HFFc6 (cell line): ENCODE measurements at places on chromosomes 12 and 14. TPM values are rescaled to one million over a fixed set of nuclear protein-coding genes. Genes with fewer than 3 reads are reported as not detected.

- H3K36me3 ChIP-seq = no peaks in the 10 kb centered on the region; the same call in 1 of the 2 replicates
- H3K27me3 ChIP-seq = no peaks in the 10 kb centered on the region
- DNase-seq = peak; percentile 78
Observed at GRCh38 chr14:55005071-55005470, 21.8 kb downstream of the WDHD1 start.

GRCh38 chr14:82055515-82056115 lies 522.0 kb upstream of the SEL1L start:
- no peak overlapping the region for H3K27ac ChIP-seq
- H3K36me3 ChIP-seq = no peaks in the 10 kb centered on the region
- DNase-seq = no peak
- H3K27me3 ChIP-seq = peaks cover 1% of the 10 kb centered on the region; the same call in 1 of the 2 replicates
- H3K4me1 ChIP-seq = no peaks in the 10 kb centered on the region
- no peak overlapping the region for H3K4me3 ChIP-seq

- H3K4me3 ChIP-seq = no peak overlapping the region
- H3K4me1 ChIP-seq = no peaks in the 10 kb centered on the region
- H3K27ac ChIP-seq = no peak overlapping the region
- H3K36me3 ChIP-seq = peaks cover 4% of the 10 kb centered on the region; the same call in 1 of the 2 replicates
- DNase-seq = no peak
Observed at GRCh38 chr12:125436686-125437085, 371.5 kb downstream of the AACS start.

- DNase-seq = no peak
- no peak overlapping the region for H3K27ac ChIP-seq
- H3K27me3 ChIP-seq = no peaks in the 10 kb centered on the region
Observed at GRCh38 chr14:63605041-63605532, 36.6 kb downstream of the WDR89 start.

GRCh38 chr14:94885481-94886155 lies 115.7 kb upstream of the GSC start:
- H3K36me3 ChIP-seq = no peaks in the 10 kb centered on the region
- H3K4me1 ChIP-seq = no peaks in the 10 kb centered on the region
- H3K4me3 ChIP-seq = no peak overlapping the region
- H3K27ac ChIP-seq = no peak overlapping the region
- H3K27me3 ChIP-seq = no peaks in the 10 kb centered on the region; the same call in 1 of the 2 replicates

- H3K27ac ChIP-seq = no peak overlapping the region
- DNase-seq = no peak
Observed at GRCh38 chr12:76480796-76481195, 78.8 kb downstream of the OSBPL8 start.

- no peak overlapping the region for H3K4me3 ChIP-seq
- H3K36me3 ChIP-seq = no peaks in the 10 kb centered on the region
- peaks cover 10% of the 10 kb centered on the region for H3K27me3 ChIP-seq
- DNase-seq = no peak
- no peaks in the 10 kb centered on the region for H3K4me1 ChIP-seq
Observed at GRCh38 chr12:107477947-107478610, 207.5 kb upstream of the PWP1 start.

GRCh38 chr12:89472508-89472907 lies 52.1 kb downstream of the GALNT4 start:
- peak overlapping the region; percentile 41 for H3K4me3 ChIP-seq
- H3K27me3 ChIP-seq = no peaks in the 10 kb centered on the region
- DNase-seq = peak; percentile 77
- H3K27ac ChIP-seq = peak overlapping the region; percentile 88
- peaks cover 71% of the 10 kb centered on the region for H3K4me1 ChIP-seq
- no peaks in the 10 kb centered on the region for H3K36me3 ChIP-seq

DNA sequence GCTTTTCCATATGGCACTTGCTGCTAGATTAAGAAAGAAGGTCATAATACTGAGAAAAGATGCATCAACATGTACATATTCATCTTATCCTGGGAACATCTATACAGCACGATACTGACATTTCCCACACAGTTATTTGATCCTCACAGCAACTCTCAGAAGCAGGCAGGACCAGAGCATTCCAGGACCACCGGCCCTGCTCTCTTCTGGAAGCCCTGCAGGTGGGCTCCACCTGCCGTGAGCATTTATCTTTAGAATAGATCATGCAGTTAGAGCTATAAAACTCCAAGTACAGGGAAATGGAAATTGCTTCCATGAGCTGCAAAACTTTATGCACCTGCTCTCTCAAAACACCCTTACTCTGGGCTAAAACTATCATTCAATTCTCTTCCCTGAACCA lies 5.5 kb upstream of the BDKRB1 start:
- DNase-seq = no peak
- no peak overlapping the region for H3K4me3 ChIP-seq
- H3K27ac ChIP-seq = no peak overlapping the region; the same call in 1 of the 2 replicates
- H3K27me3 ChIP-seq = peaks cover 1% of the 10 kb centered on the region; the same call in 1 of the 2 replicates

GRCh38 chr12:1881301-1881700 lies 37.2 kb downstream of the CACNA2D4 start:
- H3K36me3 ChIP-seq = no peaks in the 10 kb centered on the region
- DNase-seq = no peak

The TAS2R30 gene
- total RNA-seq = 0.18 to 0.48 TPM (median 0.33 TPM) in 3 replicates

The GARIN6 gene
- total RNA-seq = not detected in 3 replicates

The BICD1 gene
- total RNA-seq = 25.7 to 31.4 TPM (median 29.7 TPM) in 3 replicates

The TAS2R10 gene
- 0.21 TPM in 1 of 3 replicates, not detected in the others for total RNA-seq

The PLEKHG7 gene
- not detected in 3 replicates for total RNA-seq

The SMIM41 gene
- total RNA-seq = 0.18 TPM in 1 of 2 replicates, not detected in the other

The ZFHX2 gene
- total RNA-seq = 0.96 to 3.4 TPM (median 2.7 TPM) in 3 replicates

The B4GALNT3 gene
- total RNA-seq = not detected in 3 replicates

The DIO2 gene
- total RNA-seq = 64.0 to 101 TPM (median 68.0 TPM) in 3 replicates

The AQP6 gene
- total RNA-seq = not detected in 3 replicates

The ASB2 gene
- total RNA-seq = not detected in 3 replicates

The RASSF8 gene
- total RNA-seq = 61.7 to 84.6 TPM (median 82.9 TPM) in 3 replicates
